ENCODE measurements at places on chromosomes 16 and 17.

- DNase-seq: no peak
Observed at GRCh38 chr16:68257906-68258800, 6.2 kb upstream of the SLC7A6 start.

GRCh38 chr17:46984892-46985291 lies 5.8 kb upstream of the RPRML start:
- DNase-seq: no peak

- DNase-seq: peak; percentile 31
Observed at GRCh38 chr17:78645421-78646295, 68.5 kb upstream of the DNAH17 start.

GRCh38 chr16:27066668-27067537 lies at the start of gene C16orf82:
TSS of gene C16orf82 (plus strand) at chr16:27066927.
- DNase-seq: no peak

DNA sequence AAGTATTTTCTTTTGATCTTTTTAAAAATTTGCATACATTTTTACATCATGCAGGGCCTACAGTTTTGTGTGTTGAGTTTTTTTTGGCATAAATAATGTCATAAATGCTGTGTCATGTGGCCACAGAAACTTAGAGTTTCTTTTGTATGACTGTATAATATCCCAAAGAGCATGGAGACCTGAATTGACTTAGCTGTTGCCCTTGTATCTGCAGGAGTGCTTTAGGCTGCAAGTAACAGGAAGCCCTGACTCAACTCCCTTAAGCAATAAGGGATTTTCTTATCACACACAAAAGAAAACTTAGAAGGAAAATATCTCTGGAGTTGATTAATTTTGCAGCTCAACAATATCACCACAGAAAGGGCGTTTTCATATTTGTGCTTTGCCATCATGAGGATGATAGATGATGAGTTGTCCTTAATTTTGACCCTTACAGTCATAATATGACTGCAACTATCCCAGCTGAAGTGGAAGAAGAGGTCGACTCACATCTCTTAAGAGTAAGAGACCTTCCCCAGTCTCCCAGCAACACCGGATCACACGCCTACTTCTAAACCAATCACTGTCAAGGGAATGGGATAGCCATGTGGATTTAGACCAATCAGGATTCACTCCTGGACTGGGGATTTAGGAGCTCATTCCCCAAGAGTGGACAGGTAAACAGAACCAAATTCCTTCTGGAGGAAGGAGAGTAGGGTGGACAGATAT lies 138.9 kb downstream of the GSG1L start:
- DNase-seq: no peak

DNA sequence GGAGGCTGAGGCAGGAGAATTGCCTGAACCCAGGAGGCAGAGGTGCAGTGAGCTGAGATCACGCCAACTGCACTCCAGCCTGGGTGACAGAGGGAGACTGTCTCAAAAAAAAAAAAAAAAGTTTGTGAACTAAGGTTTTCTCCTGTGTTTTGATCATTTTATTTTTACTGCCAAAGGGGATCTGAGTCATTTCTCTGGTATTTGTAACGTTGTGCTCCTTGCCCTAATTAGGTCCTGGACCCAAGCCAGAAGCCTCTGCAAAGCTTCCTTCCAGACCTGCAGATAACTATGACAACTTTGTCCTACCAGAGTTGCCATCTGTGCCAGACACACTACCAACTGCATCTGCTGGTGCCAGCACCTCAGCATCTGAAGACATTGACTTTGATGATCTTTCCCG lies 32.1 kb downstream of the IST1 start:
- DNase-seq: no peak

GRCh38 chr16:47626246-47626645 lies 165.1 kb downstream of the PHKB start:
- DNase-seq: no peak

DNA sequence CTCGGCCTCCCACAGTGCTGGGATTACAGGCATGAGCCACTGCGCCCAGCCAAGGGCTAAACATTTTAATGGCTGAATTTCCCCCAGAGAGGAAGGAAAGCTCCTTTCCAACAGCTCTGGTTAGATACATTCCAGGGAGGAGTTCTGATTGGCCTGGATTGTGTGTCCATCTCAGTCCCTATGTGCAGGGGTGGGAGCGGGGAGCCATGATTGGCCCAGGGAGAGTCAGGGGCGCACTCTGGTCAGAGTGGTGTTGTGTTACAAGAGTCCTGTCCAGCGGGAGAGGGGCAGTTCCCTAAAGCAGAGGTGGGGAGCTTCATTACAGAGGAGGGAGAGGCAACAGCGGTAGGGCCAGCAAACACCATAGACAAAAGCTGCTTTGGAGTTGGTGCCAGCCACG lies 75.0 kb downstream of the RAP1GAP2 start:
- no peak for DNase-seq

DNA sequence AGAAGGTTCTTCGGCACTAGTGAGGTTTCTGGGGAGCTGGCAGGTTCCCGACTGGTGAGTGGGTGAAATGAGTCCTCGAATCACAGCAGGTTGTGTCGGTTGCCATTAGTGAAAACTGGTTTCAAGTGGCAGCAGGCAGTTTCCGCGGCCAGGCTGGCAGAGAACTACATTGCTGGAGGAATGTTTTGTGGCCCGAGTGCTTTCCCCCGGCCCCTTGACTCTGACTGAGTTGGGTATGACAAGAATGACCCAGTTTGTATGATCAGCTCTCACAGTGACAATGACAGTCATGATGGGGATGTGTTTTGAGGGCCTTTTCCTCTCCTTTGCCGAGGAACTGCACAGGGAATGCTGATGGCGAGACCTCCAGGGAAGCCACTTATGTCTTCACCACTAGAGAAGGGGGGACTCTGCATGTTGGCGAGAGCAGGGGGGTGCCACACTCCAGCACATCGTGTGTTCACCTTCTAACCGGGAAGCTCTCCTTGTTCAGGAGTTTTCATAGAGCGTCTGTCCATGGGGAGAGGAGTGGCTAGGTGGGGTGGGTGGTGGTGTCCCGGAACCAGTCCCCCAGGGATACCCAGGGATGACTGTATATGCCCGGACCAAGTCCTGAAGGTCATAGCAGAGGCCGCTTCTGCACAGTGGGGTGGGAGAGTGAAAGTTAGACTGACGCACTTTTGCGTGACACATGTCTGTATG lies 206.0 kb upstream of the CHMP6 start:
- DNase-seq: no peak

- no peak for DNase-seq
Observed at GRCh38 chr17:45092911-45093430, 31.9 kb downstream of the NMT1 start.

GRCh38 chr17:45131616-45132319 lies 547 bp downstream of the PLCD3 start:
- peak; percentile 47 for DNase-seq

- DNase-seq: no peak
Observed at GRCh38 chr16:30380803-30381208, 1.6 kb downstream of the SEPTIN1 start.

GRCh38 chr17:65785109-65785508 lies 223.7 kb upstream of the AXIN2 start:
- no peak for DNase-seq

DNA sequence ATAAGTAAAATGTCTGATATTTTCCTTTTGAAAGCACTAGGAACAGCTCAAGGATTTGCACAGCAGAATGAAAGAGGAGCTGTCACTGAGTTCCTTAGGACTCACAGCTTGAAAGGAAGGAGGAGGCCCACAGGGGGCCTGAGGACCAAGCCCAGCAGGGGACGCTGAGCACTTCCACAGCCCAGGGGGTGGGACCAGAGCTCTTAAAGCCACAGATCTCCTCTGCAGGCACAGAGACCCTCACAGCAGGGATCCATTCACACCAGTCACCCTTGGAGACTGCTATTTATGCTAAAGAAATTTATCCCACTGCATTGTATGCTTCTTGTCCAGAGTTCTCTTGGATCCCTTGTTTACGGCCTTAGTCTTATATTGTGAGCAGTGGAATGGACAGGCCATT lies 253.3 kb downstream of the STX8 start:
- DNase-seq: no peak

DNA sequence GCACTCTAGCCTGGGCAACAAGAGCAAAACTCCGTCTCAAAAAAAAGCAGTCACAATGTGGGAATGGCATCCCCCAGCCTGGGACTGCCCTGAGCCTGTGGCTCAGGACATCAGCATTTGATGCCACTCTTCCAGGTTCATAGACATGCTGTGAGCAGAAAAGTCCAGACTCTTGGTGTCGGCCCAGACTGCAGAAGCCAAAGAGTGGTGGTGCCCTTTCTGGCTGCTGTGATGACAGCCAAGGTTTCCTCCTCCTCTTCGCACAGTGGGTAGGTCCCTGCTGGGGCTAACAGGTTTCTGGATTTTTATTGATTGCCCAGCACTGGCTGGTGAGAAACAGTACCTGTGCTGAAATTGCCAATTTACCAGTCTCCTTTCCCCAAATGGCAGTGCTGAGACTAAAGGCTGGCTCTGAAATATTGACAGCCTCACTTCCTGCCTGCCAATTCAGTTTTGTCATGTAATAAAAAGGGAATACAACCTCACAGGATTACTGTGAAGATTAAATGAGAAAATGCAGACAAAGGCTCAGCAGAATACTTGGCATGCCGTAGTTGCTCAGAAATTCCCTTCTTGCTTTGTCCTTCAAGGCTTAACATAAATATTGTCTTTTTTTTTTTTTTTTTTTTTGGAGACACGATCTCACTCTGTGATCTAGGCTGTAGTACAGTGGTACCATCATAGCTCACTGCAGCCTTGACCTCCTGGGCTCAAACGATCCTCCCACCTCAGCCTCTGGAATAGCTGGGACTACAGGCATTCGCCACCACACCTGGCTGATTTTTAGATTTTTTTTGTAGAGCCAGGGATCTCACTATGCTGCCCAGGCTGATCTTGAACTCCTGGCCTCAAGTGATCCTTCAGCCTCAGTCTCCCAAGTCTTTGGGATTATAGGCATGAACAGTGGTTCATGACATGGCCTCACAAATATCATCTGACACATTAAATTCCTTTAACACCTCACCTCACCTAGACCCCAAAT lies 15.5 kb upstream of the UBE2G1 start:
- no peak for DNase-seq

DNA sequence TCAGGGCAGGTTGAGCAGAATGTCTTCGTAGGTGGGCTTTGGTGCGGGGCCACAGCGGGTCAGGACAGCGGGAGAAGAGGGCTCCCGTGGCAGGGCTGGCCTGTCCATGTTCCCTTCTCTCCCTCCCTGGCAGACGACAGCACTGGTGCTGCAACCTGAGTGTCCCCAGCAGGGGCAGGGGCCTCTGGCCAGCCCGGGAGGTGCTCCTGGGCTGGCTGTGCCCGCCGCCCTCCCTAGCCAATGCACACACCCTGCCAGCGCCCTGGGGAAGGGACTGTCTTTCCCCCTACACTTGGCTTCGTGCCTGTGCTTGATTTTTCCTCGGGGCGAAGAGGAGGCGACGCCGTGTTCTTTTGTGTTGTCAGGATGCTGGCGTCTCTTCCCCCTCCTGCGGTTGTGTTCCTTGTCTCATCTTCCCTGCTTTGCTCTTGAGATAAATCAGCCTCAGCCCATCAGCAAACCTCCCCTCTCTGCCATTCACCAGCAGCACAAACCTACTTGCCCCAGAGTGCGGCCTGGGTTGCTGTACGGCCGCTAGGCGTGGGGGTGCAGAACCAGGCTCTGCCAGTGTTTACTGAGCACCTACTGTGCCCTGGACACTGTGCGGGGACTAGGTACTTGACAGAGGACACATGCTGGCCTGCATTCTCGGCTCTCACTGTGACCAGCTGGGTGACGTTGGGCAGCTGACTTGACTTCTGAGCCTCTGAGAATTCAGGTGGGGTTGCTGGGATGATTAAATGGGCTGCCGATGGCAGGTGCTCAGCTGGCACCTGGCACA lies 237.3 kb upstream of the CIBAR2 start:
- no peak for DNase-seq

GRCh38 chr16:78648517-78648916 lies 549.1 kb downstream of the WWOX start:
- no peak for DNase-seq

GRCh38 chr16:6827931-6828330 lies 504.7 kb upstream of the RBFOX1 start:
- no peak for DNase-seq

- no peak for DNase-seq
Observed at GRCh38 chr17:41968676-41969075, 2.1 kb downstream of the CNP start.

GRCh38 chr17:6666077-6666521 lies 14.5 kb downstream of the C17orf100 start:
- peak; percentile 30 for DNase-seq

GRCh38 chr16:67939507-67940445 lies 3.1 kb upstream of the PSMB10 start:
- no peak for DNase-seq

DNA sequence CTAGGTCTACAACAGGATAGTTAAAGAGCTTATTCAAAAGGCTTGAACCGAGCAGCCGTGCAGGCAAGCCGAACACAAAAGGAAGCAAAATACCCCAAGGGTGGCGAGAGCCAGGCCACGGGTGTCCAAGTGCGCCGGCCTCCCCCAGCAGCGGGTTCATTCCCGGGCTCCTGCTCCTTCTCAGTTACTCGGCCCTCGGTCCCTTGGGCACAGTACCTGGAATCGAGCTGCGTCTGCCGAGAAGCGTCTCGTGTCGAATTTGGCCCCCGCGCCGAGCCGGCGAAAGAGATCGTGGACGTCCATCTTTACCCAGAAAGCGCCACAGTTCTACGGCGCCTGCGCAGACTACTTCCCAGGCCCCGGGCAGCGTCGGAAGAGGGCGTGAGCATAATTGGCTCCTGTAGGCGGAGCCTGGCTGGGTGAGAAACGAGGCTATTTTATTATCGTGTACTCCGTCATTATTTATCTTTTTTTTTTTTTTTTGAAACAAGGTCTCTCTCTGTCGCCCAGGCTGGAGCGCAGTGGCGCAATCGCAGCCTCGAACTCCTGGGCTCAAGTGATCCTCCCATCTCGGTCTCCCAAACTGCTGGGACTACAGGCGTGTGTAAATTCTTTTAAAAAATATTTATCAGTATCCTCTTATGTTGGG lies at the start of gene DDX52:
Gene DDX52, minus strand, starts transcription at position 329 of the 649 bp plus-strand sequence. Its CDS starts 26 bp downstream, at position 303.
- DNase-seq: peak; percentile 85

DNA sequence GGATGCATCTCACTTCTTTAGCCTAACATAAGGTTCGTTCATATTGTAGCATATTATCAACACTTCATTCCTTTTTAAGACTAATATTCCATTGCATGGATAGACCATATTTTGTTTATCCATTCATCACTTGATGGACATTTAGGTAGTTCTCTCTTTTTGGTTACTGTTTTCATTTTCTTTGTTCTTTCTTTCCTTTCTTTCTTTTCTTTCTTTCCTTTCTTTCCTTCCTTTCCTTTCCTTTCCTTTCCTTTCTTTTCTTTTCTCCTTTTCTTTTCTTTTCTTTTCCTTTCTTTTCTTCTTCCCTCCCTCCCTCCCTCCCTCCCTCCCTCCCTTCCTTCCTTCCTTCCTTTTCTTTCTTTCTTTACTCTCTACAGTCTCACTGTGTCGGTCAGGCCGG lies 24.2 kb downstream of the PLCG2 start:
- no peak for DNase-seq

- DNase-seq: peak; percentile 71
Observed at GRCh38 chr17:77107506-77108433, 33.0 kb upstream of the SEC14L1 start.

- DNase-seq: no peak
Observed at GRCh38 chr17:39643271-39643670, 6.3 kb downstream of the STARD3 start.

GRCh38 chr17:38921756-38922411 lies 3.5 kb upstream of the LASP1NB start:
- DNase-seq: no peak

- no peak for DNase-seq
Observed at GRCh38 chr17:44906763-44907728, 7.8 kb upstream of the EFTUD2 start.

Measured in effector memory CD8-positive, alpha-beta T cell (primary cell).